ENCODE measurements at places on chromosomes 6 and 20.

DNA sequence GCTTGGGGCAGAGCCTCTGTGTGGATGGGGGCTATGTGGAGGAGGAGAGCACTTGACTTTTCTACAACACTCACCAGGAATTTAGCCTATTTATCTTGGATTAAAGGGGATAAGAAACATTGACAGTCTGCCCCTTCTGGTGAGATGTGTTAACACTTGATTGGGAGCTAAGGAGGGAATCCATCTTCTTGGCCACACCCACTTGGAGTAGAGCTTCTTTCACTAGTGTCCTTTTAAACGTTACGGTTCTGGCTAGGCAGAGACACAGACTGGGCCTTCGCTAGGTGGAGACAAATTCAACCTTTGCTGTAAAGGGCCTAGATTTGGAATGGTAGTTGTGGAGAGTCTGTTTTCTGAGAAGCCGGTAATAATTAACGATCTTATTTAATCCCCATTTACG is 15.5 kb upstream of the TPBG start:
- DNase-seq, result no peak

- no peak for DNase-seq
Measured at GRCh38 chr6:37309046-37309445, 44.7 kb upstream of the RNF8 start.

GRCh38 chr6:106134087-106134770 is 48.1 kb downstream of the PRDM1 start:
- no peak for DNase-seq

- no peak for DNase-seq
Measured at GRCh38 chr20:61056627-61057442, 195.2 kb upstream of the CDH4 start.

DNA sequence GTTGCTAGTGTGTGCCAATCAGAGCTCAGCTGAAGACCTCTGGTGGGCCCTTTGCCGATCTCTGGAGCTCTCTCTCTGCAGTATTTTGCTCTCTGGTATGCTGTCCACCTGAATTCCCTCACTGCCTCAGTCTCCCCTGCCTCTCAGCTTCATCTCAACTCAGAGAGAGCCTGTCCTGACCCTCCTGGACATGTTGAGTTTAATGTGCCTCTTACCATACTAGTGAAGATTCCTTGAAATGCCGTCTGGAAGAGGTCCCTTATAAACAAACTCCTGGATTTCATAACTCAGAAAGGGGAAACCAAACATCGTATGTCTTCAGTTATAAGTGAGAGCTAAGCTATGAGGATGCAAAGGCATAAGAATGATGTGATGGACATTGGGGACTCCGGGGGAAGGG is 231.1 kb upstream of the ZNF217 start:
- DNase-seq, result no peak

DNA sequence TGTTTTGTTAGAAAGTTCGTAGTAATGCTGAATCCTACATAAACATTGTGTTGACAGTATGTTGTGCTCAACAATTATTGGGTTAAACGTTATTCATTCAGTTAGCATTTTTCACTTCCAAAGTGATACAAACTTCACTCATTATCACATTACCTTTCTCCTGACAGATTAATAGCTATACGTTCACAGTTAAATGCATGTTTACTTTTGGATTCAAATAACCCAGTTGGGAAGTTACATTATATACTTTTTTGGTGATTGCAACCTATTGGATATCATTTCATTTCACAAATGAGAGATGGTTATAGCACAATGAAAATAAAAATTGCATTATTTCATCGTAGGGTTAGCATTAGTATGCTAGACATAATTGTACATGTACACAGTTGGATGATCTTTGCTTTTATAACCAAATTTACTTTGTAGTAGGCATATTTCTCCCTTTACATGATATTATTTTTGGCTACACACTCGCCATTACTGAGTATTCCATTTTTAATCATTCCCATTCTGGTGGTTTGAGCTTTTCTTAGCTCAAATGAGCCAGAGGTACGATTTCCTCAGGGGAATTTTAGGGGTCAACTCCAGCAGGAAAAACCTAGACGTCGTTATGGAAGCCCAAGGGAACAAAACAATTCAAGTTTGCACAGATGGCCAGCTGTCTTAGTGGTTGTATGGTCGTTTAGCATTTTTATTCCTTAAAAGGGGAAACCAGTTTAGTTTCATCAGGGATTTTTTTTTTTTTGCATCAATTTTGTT is 2.1 kb upstream of the HIVEP1 start:
- DNase-seq, result no peak

DNA sequence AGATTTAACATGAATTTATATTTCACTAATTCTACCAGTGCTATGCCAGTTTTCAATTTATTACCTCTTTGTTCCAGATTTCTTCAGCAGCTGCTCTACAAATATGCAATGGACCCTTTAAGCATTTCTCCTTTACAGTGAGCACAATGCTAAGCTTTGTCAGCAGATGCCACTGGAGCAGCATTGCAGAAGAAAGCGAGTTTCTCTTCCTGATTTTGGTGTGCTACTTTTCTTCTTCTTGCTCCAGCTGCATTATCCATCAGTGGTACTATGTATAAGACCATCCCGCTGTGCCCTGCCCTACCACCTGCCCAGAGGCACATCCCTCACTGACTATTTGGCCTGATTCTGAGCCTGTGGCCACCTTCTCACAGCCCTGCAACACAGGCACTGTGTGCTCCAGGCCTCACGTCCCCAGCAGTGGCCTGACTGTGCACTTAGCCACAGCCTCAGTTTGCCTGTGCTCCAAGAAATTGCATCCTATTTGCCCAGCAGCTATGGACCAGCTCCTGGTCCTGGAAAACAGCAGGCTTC is 84.1 kb downstream of the TNFAIP3 start:
- no peak for DNase-seq

DNA sequence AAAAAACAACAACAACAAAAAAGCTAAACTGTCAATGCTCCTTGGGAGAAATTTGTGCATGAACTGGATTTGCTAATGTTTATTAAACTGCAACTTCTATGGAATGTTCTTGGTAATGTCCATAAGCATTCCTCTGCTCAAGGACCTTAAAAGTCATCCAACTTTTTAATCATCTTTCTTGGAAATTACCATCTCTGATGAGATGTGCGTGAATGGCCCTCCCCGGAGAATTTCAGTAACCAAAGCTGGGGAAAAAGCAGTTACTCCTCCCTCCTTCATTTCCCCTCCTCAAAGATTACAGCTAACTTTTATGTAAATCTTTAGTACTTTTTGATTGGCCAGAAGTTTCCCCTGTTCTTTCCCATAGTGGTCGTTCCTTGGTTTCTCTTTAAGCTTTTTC is 5.2 kb downstream of the TBCC start:
- no peak for DNase-seq

- DNase-seq, result peak; percentile 14
Measured at GRCh38 chr6:11224252-11224965, 8.1 kb downstream of the NEDD9 start.

- DNase-seq, result no peak
Measured at GRCh38 chr6:26494117-26494516, 6.0 kb upstream of the BTN1A1 start.

DNA sequence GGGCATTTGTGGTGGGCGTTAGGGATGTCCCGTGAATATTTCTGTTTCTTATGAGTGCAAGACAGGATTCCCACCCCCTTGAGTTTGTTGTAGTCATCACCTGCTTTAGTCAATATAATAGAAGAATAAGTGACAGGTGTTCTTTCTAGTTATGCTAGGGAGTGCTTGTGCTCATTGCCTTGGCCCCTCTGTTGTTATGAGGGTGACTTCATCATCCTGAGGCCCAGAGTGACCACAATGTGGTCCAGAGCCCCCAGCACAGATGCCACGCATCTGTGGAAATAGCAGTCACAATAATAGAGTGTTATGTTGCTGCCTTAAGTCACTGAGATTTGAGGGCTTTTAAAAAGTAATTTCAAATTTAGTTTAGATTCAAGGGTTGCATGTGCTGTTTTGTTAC is 42.4 kb downstream of the GGTLC1 start:
- DNase-seq, result no peak

- no peak for DNase-seq
Measured at GRCh38 chr6:50288881-50289280, 239.2 kb upstream of the DEFB112 start.

DNA sequence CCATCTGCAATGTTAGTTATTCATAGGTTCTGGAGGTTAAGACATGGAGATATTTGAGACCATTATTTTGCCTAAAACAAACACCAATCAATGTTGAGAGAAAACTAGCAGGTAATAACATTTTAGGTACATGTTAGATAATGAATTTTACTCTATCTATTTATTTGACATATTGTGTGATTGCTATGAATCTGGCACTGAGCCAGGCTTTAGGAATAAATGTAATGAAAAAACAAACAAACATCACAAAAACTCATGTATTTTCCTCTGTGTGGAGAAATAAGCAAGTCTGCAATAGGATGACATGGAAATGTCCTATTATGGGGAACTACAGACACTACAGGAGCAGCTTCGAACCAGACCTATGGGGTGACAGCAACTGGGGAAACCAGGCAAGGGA is 57.8 kb downstream of the OPN5 start:
- DNase-seq, result no peak

GRCh38 chr20:53925651-53926401 is 144.6 kb downstream of the BCAS1 start:
- DNase-seq, result no peak

DNA sequence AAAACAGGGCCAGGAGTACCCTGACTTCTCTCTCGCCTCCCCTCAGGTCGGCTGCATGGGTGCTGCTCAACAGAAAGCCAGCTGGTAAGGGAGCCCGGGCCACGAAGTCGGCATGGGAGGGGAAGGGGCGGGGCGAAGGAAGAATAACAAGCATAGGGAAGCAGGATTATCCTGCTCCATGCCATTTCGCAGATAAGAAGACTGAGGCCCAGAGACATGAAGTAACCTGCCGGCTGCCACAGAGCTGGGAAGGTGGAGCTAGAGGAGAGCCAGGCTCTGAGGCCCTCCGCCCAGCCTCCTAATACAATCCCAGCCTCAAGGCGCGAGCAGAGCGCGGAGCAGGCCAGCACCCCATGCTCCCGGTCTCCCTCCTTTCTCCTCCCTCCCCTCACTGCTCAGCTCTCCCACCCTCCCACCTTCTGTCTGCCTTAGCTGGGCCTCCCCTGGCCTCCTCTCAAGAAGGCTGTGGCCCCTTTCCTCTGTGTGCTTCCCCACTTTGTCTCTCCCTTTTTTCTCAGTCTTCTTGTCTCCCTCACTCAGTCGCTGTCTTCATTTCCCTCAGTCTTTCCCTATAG is 13.2 kb upstream of the HMGA1 start:
- DNase-seq, result no peak

GRCh38 chr6:170186006-170186935 is 104.6 kb downstream of the DLL1 start:
- no peak for DNase-seq

GRCh38 chr6:108661430-108661829 is 100.7 kb downstream of the FOXO3 start:
- no peak for DNase-seq

DNA sequence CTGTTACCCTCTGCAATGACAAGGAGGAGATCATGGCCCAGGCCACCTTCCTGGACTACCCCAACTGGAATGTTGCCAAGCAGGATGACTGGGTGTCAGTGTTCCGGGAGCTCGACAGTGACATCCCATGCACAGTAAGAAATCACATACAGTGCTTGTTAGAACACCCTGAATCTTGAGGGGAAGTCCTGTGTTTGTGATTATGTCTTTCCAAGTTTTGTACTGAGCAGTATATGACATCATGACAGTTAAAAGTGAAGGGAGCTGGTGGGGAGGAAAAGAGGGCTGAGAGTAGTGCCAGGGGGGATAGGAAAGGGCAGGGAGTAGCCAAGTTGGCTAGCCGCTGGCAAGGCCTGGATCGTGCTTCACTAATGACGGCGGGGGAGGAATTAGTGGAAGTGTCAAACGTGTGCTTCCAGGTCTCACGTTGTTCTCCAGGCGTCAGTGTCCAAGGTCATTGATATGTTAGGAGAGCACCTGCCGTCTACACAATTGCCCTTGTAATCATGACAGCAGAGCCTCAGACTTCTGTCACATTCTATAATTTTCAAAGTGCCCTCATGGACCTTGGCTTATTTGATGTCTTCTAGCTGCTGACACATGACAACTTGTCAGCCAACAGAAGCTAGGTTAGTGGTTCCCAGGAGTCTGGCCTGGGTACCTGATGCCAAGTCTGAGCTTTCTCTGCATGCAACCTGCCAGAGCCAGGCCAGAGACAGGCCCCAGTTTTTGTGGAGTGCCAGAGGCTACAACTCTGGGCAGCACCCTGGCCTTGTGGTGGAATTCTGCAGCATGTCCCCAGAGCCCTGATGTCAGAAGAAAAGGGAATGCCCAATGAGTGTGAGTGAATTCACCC is 18.8 kb downstream of the CFAP61 start:
- no peak for DNase-seq

GRCh38 chr6:33778444-33779121 is 10.3 kb downstream of the LEMD2 start:
- DNase-seq, result no peak

DNA sequence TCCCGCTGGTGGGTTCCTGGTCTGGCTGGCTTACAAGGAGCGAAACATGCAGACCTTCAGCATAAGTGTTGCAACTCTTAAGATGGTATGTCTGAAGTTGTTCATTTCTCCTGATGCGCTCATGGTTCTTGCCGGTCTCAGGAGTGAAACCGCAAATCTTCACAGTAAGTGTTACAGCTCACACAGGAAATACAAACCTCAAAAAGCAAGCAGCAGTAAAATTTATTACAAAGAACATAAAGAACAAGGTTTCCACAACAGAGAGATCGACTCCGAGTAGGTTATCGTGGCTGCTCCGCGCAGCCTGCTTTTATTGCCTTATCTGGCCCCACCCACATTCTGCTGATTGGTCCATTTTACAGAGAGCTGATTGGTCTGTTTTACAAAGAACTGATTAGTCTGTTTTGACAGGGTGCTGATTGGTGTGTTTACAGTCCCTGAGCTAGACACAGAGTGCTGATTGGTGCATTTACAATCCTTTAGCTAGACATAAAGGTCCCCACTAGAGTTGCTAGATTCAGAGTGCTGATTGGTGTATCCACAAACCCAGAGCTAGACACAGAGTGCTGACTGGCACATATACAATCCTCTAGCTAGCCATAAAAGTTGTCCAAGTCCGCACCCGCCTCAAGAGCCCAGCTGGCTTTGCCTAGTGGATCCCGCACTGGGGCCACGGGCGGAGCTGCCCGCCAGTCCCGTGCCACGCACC is 39.2 kb downstream of the TRIM27 start:
- DNase-seq, result peak; percentile 29

DNA sequence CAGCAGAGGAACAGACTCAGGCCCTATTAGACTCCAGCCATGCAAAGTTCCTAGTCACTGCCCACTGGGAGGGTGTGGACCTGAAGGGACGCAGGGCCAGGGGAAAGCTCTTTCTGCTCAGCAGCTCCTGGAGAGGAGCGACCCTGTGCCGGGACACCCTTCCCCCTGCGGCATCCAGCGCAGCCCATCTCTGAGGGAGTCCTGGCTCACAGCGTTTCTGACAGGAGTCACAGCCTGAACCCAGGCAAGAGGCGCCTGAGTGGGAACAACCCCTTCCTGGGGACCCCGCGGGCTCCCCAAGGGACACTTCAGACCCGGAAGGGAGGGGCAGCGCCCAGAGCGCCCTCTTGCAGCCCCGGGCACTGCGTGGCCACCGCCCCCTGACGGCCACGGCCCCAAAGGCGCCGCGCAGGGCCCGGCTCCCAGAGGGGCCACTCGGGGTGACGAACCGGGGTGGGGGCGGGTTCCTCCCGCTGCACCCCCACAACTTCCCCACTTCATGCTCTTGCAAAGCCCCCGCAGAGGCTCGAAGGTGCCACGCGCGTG is 862 bp downstream of the UCKL1 start:
- DNase-seq, result no peak

Measured in stimulated activated CD8-positive, alpha-beta memory T cell treated with anti-CD3 and anti-CD28 coated beads, Interleukin-15, amount 100 ng/mL, for 4 hours (primary cell).